ENCODE measurements at places on chromosomes 6 and 20. TPM values are rescaled to one million over a fixed set of nuclear protein-coding genes. Genes with fewer than 3 reads are reported as not detected.

Gene RIMS4
- not detected for total RNA-seq

Gene ACOT8
- total RNA-seq, result 32.1 TPM

Gene FAM184A
- total RNA-seq, result 2.7 TPM

Gene GABRR1
- not detected for total RNA-seq

Gene TCP11
- not detected for total RNA-seq

Gene FRK
- 0.03 TPM for total RNA-seq

Gene CFAP61
- not detected for total RNA-seq

Gene OR2J3
- total RNA-seq, result not detected

Gene UNC5CL
- 1.1 TPM for total RNA-seq

Gene MEI4
- total RNA-seq, result not detected

Gene HLA-DQA1
- 2.7 TPM for total RNA-seq

Gene PNLDC1
- 0.57 TPM for total RNA-seq

Gene ZNF341
- total RNA-seq, result 4.7 TPM

Gene HELZ2
- total RNA-seq, result 99.1 TPM

Gene LBP
- not detected for total RNA-seq

Data from activated CD8-positive, alpha-beta T cell treated with anti-CD3 and anti-CD28 coated beads, Interleukin-2, amount 10 ng/mL, durations not matched to agents 7 days and 5 days (primary cell).